Naive thymus-derived CD8-positive, alpha-beta T cell (primary cell): ENCODE measurements at places on chromosomes 6 and 20.
A peak's percentile ranks its signal among the peaks of the same experiment; 100 is the strongest.

DNA sequence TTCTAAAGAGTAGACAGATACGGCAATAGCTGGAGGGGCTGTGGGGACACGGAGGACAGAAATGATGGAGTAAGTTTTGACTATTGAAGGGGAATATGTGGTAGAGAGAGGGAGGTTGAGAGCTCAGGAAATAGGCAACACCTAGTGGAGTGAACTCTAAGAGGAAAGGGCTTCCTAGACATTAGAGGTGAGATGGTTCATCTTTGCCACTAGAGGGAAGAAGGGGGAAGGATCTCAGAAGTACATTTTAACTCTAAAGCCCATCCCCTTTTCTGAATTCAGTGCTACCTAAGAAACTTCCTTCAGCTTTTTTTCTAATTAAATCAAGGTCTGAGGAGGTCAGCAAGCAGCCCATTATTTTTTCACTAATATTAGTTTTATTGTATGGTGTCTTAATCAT is 689.4 kb upstream of the MAP3K7 start:
- DNase-seq = no peak

DNA sequence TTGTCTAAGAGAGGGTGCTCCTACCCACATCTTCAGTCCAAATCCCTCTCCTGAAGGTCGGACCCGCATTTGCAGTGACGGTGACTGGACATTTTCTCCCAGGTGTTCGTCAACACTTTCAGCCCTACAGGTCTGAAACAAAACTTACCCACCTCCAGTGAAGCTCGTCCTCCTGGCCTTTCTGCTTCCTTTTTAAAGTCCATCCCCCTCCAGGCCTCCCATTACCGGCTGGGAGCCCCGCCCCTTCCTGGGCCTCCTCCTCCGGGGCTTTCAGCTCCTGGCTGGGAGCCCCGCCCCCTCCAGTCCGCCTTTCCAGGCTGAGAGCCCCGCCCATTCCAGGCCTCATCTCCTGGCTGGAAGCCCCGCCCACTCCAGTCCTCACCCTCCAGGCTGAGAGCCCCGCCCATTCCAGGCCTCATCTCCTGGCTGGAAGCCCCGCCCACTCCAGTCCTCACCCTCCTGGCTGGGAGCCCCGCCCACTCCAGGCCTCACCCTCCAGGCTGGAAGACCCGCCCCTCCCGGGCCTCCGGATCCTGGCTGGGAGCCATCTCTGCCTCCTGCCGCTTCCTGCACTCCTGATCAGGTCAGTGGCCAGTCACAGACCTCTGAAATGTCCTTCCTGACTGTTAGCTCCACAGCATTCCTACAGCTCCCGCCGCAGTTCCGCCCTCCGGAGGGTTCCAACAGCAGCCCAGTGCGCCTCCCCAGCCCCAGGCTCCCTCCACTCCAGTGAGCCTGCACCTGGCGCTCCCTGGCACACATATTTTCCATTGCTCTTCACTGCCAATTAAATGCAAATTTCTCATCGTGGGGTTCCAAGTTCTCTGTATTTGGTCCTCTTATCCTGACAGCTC is 98.5 kb downstream of the LY86 start:
- DNase-seq = no peak

- peak; percentile 9 for DNase-seq
Observed at GRCh38 chr20:44615169-44615791, 32.9 kb downstream of the PKIG start.

GRCh38 chr6:84416043-84416657 is 188.7 kb upstream of the CEP162 start:
- DNase-seq = no peak

DNA sequence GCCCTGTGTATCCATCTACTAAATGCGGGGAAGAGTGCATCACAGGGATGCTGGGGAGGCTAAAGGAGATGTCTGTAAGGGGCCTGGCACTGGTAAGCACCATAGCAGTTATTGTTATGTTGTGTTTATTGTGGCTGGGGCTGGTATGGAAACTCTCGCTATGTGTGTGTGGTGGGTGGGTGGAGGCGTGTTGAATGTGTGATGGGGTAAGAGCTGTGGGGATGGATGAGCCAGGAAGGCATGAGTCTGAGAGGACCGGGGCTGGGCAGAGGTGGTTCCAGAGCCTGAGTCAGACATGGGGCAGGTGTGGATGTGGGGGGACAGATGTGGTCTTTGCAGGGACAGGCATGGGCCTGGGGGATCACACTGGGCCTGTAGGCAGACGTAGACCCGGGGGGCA is 88.1 kb downstream of the GRM4 start:
- no peak for DNase-seq

- DNase-seq = no peak
Observed at GRCh38 chr6:32553037-32553742, 23.1 kb upstream of the HLA-DRB5 start.

- DNase-seq = no peak
Observed at GRCh38 chr20:60060593-60060992, 102.4 kb downstream of the CDH26 start.

DNA sequence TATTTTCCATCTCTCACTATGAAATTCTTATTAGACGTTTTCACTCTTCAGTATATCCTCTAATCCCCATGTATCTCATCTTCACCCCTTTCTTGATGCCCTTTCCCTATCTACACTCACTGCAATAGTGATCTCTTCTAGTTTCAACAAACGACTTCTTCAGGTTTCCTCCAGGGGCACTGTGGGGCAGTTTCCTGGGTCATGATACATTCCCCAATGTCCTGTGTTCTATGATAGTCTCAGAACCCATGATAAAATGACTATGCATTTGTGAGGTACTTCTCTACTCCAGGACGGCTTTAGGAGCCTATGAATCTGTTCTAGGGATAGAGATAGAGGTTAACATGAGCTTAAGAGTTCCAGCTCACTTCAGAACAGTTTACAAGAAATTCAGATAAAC is 183.3 kb downstream of the FOXC1 start:
- DNase-seq = no peak

DNA sequence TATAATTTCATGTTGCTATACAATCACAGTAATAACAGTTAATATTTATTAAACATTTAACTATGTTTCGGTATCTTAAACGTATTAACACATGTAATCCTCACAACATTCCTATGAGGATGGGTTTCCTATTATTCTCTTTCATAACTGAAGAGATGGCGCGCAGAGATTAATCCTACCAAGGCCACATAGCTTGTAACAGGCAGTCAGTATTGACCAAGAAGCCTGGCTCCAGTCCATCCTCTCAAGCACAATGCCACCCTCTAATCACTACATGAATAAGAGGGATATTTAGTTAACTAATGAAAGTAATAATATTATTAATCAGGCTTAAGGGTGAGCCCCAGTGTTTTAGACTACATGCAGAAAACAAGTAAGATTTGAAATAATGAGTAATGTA is 149.7 kb upstream of the SIM1 start:
- DNase-seq = no peak

DNA sequence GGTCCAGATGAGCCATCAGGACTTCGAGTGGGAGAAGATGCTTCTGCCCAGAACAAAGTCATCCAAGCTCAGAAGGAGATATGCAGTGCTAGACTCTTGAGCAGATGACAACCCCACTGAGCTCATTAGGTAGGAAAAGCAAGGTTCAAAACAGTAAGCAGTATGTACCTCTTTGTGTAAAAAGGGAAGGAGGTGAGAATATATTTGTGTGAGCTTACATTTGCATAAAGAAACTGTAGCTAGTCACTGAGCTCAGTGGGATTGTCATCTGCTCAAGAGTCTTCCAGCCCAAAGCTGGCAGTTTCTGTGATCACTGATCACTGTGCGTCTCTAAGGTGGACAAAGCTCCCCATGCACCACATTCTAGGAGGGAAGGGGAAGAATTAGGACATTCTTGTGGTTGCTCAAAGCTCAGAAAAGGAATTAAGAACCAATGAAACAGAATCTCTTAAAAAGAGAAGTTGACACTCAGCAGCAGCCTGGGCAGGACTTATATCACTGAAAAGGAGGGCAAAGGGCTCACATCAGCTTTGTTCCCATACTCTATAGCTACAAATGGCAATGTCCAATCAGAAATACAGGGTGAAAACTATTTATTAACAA is 90.0 kb upstream of the MAFB start:
- DNase-seq = no peak

- DNase-seq = no peak
Observed at GRCh38 chr6:167731731-167732422, 94.8 kb upstream of the AFDN start.

GRCh38 chr20:58938541-58938940 is 42.5 kb upstream of the NELFCD start:
- DNase-seq = no peak

- DNase-seq = no peak
Observed at GRCh38 chr6:14499841-14500240, 382.3 kb downstream of the CD83 start.

DNA sequence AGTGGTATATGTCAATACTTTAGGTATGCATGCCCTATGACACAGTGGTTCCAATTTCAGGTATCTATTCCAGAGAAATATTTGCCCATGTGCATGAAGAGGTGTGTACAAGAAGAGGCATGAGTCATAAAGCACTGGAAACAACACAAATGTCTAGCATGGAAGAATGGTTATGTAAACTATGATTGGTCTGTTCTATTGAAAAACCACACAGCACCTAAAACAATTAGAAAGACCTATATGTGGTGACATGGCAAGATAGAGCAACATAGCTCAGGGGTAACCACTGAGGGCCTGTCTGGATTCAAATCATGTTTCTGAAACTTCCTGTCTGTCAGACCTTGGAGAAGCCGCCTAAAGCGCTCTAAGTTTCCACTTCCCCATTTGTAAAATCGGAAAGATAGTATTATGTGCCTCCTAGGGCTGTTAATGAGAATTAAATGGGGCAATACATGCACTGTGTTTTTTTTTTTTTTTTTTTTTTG is 76.0 kb upstream of the SHLD1 start:
- DNase-seq = no peak

GRCh38 chr6:124026694-124027093 is 223.0 kb downstream of the NKAIN2 start:
- DNase-seq = no peak

DNA sequence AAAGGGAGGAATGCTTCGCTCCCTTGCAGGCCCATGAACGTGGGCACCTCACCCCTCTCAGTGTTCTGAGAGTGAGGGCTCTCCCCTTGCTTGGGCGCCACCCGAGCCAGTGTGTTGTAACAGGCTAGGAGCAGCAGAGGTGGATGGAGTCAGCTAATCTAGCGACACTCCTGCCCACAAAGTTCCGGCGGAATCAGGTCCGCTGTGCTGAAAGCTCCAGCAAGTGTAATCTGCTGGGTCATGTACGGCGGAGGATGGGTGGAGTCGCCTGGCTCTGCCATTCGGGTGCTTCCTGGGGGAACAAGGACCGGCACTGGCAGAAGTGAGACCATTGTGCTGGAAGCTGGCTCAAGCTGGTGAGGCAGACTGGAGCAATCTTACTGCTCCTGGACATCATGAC is 1310.1 kb downstream of the EPHA7 start:
- DNase-seq = no peak

GRCh38 chr6:29887330-29887818 is 55.0 kb upstream of the HLA-A start:
- DNase-seq = peak; percentile 48

DNA sequence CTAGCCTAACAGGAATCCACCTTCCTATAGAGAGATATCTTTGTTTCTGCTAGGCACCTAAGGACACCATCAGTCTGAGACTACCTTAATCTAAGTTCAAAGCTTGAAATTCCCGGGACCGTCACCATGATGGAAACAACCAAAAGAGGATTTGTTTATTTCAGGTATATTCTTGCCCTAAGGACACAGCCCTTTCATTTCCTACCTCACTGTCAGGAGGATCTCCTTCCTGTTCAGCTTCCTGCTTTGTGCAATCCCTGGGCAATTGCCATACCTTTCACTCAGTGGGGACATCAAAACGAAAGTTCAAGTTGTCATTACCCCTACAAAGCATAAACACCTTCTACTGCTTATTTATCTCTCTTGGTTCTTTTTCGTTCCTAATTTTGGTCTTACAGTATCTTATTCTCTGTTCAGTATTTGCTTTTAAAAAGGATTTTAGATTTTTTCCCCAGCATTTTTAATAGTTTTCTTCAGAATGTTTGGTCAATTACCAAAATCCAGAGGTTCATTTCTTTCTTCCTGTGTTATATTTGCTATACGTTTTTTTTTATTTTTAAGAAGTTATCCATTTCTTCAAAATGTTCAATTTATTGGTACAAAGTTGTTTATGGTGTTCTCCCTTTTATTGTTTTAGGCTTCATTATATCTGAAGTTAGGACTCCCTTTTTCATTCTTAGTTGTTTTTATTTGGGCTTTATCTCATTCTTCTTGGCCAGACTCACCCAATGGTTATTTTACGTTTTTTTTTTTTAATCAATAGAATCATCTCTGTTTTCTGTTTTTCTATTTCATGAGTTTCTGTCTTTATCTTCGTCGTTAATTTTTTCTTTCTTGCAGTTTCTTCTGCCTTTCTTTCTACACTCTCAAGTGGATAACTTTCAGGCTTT is 13.0 kb upstream of the TBPL1 start:
- DNase-seq = no peak

DNA sequence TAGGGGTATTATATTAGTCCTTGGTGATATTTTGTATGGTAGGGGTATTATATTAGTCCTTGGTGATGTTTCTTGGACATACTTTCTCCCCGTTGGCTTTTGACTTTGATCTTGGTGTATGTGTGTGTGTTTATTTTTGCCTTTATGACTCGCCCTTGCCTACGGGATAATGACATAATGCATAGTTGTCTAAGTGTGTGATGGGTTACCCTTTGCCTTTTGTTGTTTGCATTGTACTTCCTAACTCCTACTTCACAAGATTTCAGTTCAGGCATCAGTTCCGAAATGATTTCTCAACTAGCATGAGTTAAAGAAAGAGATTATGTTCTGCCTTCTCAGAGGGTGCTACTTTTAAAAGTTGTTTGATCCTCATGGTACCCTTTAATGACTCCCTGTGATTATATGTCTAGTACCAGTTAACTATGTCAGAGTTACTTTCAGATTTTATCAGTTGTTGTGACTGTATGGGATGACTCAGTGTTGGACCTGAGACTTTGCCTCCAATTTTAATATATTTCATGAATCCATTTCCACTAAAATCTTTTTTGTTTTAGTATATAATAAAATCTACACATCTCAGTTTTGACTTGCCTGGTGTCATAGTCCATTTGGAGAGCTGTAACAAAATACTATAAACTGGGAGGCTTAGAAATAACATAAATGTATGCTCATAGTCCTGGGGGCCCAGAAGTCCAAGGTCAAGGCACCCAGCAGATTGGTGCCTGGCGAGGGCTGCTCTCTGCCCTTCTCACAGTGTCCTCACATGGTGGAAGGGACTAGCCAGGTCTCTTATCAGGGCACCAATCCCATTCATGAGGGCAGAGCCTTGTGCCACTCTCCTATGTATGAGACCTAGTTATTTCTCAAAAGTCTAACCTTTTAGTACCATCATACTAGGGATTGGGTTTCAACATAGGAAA is 34.1 kb downstream of the CDYL start:
- DNase-seq = no peak

DNA sequence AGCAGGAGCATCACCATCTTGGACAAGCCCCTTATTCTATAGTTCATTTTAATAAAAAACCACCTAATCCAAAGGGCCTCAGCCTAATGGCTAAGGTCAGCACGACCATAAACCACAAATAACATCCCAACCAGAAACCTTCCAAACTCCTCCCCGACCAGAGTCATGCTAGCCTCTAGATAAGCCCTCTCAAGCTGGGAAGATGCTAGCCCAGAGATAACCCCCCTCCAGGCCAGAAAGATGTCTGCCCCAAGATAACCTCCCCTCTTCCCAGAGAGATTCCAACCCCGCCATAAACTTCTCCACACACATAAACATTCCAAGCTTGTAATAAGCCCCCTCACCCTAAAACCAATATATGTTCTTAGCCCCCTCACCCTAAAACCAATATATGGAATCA is 38.5 kb upstream of the OR14J1 start:
- no peak for DNase-seq
